Neural crest cell (in vitro differentiated cells): ENCODE measurements at places on chromosomes 13 and 19. TPM values are rescaled to one million over a fixed set of nuclear protein-coding genes. Genes with fewer than 3 reads are reported as not detected.

- peak; percentile 64 for DNase-seq
These were observed 3.7 kb upstream of the CLPTM1 start for GRCh38 chr19:44951179-44952159.

DNA sequence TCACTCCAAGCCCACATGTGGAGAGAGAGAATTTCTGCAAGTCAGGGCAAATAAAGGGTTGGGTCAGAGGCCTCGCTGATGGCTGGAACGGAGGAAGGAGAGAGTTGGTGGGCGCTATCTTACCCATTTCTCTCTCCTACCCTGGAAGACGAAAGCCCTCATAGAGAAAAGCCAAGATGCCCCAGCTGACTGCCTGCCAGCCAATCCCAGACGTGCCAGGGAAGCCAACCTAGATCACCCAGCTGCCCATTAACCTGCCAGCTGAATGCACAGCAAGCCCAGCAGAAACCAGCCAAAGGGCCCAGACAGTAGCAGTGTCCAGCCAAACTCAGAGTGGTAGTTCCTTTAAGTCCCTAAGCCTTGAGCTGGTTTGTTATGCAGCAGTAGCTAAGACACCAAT, 167.0 kb upstream of the ZNF507 start:
- DNase-seq: no peak

- DNase-seq: no peak
These were observed 1140.3 kb upstream of the SLC10A2 start for GRCh38 chr13:104206450-104207044.

- DNase-seq: no peak
These were observed 574.0 kb downstream of the EFNB2 start for GRCh38 chr13:105961438-105961837.

DNA sequence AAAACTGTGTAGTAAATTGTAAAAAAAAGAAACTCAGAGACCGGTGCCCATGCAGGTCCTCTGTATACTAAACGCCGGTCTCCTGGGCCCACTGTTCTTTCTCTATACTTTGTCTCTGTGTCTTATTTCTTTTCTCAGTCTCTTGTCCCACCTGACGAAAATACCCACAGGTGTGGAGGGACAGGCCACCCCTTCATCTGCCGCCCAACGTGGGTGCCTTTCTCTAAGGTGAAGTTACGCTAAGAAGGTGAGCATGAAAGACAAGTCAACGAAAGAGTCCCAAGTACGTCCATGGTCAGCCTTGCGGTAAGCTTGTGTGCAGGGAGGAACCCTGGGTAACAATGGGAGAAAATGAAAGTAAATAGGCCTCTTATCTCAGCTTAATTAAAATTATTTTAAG, 48.0 kb upstream of the WASF3 start:
- no peak for DNase-seq

Gene CEACAM8
- not detected in 2 replicates for total RNA-seq

Gene SLC25A41
- total RNA-seq: 1.2 and 1.6 TPM in 2 replicates

Gene ISYNA1
- total RNA-seq: 251 and 254 TPM in 2 replicates

Gene ZNF234
- 18.2 and 18.6 TPM in 2 replicates for total RNA-seq
